GM12878 (cell line): ENCODE measurements at places on chromosomes 6 and 20. TPM values are rescaled to one million over a fixed set of nuclear protein-coding genes. Genes with fewer than 3 reads are reported as not detected.

DNA sequence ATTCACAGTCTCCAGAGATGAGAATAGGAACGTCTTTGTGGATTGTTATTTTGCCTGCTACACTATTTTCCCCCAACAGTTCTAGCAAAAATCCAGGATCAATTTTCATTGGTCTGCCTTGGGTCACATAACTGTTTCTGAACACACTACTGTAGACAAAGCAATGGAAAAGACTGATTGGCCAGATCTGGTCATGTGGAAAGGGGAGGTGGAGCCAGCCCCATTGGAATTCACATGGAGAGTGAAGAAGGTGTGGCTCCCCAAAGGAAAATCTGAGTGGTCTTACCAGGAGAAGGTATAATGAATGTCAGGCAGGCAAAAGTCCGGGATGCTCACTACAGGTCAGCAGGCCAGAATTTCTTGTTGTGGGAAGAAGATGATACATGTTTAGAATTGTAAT is 9.5 kb upstream of the TP53RK start:
- no peak for DNase-seq

GRCh38 chr6:39681674-39682121 is 43.5 kb downstream of the KIF6 start:
- DNase-seq = no peak

DNA sequence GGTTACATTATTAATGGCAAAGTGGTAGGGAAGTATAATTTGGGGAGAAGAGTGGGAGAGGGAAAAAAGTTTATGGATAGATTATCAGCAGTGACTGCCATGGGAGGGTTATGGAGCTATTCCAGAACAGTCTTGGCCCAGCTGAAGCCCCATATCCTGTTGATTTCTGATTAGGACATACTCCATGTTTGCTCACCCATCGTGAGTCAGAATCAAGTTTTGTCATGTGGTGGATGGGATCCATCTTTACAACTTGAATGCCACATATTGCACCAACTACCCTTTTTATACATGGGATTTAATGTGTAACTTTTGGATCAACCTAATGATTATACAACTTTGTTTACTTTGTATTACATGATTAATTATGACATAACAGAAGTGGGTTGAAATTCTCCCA is 217.0 kb downstream of the HAO1 start:
- DNase-seq = no peak

The MROH8 gene
- polyA plus RNA-seq = 2.6 and 2.8 TPM in 2 replicates

The MEP1A gene
- not detected in 2 replicates for polyA plus RNA-seq
